ENCODE measurements at places on chromosomes 11 and 22.

GRCh38 chr11:77400271-77400670 lies 73.6 kb downstream of the PAK1 start:
- DNase-seq: no peak

- DNase-seq: no peak
These were observed 59.9 kb upstream of the PRDM11 start for GRCh38 chr11:45086526-45086925.

DNA sequence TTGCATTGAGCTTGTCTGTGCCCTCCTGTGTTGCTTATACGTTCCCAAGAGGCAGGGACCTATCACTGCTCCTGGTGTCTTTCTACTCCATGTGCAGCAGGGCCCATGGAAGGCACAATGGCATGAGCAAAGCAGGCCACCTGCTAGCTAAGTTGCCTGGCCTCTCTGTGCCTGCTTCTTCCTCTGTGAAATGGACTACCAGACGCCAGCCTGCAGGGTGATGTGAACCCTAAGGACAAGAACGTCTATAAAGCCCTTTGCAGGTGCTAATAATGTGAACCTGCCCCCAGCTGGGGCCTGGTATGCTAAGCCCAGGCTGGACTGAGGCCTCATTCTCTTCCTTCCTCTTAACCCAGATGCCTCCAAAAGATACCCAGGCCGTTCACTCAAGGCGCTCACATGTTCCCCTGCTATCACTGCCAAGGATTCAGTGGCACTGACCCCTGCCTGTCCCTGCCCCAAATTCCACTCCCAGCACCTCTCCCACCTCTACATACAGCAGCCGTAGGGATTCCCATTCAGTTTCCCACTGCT lies 4.0 kb downstream of the GUCD1 start:
- DNase-seq: no peak

GRCh38 chr11:11996321-11997048 lies 11.9 kb downstream of the DKK3 start:
- no peak for DNase-seq
